ENCODE measurements at places on chromosomes 6 and 20.

GRCh38 chr20:44970243-44970757 lies 4.0 kb downstream of the STK4 start:
- no peak for DNase-seq

GRCh38 chr20:23096986-23097520 lies 10.9 kb upstream of the CD93 start:
- no peak for DNase-seq

- no peak for DNase-seq
Observed at GRCh38 chr20:4633379-4633778, 88.3 kb upstream of the PRND start.

- DNase-seq = no peak
Observed at GRCh38 chr20:12670301-12670700, 338.5 kb upstream of the SPTLC3 start.

GRCh38 chr6:151661928-151662327 lies 145.6 kb upstream of the ESR1 start:
- DNase-seq = no peak

All from inflammatory macrophage (primary cell).